Sigmoid colon (tissue), 7 donors: ENCODE measurements at places on chromosomes 16 and 17.

DNA sequence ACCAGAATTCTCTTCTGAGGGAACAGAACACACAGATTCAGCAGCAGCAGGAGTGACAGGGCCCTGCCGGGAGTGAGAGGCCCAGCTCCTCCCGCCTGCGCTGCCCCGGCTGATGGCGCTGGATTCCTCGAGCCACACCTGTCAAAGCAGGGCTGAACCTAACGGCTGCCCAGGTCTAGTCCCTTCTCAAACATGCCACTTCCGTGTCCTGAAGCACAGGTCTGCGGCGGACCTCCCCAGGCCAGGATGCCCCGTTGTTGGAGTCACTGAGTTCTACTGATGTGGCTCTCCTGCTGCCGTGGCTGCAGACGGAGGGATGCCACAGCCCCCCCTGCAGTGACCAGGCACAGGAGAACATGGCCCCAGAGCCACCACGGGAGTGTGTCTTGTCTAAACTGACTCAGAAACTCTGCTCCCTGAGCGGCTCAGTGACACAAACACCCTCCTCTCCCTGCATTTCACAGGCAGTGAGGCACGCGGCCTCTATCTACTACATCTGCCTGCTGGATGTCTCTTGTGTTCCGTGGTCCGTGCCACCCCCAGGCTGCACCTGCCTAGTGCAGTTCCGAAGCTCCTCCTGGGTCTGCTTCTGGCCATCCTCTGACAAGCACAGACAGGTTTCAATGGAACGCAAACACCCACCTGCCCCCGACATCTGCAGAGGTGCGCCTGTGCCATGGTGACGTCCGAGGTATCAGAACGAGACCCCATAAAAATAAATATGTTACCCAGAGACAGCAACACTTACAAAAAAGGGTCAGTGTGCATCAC lies 44.7 kb upstream of the DNAH17 start:
- DNase-seq: no peak

DNA sequence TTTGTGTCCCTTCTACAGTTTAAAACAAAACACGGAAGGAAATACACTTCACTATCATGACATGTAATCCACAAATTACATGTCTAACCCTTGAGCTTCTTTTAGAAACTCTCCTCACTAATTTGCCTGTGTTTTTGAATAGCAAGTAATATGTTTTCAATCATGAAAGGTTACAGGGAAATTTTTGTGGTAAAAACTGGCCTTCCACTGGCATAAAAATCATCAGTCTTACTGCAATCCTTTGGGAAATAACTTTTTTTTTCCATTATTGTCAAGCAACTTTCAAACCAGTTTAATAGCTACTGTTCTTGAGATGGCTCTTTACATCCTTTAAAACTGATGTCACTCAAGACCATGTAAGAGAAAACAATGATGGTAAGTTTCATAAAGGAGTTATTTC lies 27.0 kb downstream of the MYO1D start:
- DNase-seq: no peak

DNA sequence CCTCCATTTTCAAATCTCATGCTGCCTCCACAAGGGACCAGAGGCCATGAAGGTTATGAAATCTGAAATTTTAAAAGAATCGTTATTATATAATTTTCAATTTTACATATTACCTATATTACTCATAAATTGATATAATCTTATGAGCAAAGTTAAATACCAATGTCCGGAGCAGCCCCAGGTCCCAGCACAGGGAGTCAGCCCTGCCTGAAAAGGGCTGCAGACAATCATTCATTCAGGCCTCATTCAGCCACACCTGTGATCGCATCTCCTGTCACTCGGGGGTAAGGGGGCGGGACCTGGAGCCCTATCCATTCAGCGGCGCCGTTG lies 172.5 kb downstream of the AHSP start:
- DNase-seq: no peak

DNA sequence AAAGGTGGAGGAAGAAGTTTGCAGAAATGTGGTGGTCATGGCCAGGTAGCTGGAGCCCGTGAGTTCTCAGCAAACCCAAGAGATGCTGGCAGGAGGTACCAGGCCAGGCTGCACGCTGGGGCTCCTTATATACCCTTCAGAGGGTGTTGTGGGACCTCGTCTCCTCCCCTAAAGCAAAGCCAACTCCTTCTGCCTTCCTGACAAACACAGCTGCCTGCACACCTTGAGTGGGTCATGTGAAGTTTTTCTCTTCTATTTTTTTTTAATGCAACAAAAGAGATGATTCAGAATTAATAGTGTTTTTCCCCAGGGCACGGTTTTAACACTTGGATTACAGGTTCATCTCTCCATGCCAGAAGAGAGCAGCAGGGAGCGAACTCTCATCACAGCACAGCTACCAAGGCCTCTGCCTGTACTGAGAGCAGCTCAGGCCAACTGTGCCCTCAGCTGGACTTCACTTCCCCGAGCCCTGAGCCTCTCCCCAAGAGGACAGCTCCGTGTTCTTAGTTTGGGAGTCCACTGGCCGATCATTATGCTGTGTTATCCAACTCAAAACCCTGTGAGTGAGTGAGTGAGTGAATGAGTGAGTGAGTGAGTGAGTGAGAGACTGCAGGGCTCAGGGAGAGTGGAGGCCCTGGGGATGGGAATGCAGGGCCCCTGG lies at the start of gene KRT15:
Gene KRT15 (minus strand): TSS at position 102 of the 661 bp plus-strand sequence. CDS start 63 bp downstream, at position 39.
- no peak for DNase-seq

GRCh38 chr17:19363114-19363438 lies 553 bp upstream of the B9D1 start:
- no peak for DNase-seq

DNA sequence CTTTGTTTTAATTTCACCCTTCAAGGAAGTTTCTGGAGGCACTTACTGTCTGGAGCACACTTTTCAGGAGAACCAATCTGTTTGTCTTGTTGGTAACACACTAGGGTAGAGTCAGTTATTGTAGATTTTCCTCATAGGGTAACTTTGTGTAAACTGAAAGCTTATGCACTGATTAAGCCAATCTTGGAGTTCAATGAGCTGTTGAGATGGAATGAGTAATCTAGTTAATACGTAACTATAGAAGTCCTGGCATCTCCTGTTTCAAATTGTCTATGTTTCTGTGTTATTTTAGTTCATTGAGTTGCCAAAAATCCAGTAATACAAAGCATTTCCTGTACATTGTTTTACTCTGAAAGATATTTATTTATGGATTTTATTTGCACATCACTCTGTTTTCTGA lies 111.6 kb upstream of the HAS3 start:
- DNase-seq: no peak
